Iris pigment epithelial cell (primary cell): ENCODE measurements at places on chromosomes 11 and 22.

GRCh38 chr11:59678118-59678812, 9.4 kb upstream of the PATL1 start:
- DNase-seq: peak; percentile 24

GRCh38 chr11:124301548-124301947, 12.2 kb downstream of the OR8D1 start:
- peak; percentile 92 for DNase-seq

DNA sequence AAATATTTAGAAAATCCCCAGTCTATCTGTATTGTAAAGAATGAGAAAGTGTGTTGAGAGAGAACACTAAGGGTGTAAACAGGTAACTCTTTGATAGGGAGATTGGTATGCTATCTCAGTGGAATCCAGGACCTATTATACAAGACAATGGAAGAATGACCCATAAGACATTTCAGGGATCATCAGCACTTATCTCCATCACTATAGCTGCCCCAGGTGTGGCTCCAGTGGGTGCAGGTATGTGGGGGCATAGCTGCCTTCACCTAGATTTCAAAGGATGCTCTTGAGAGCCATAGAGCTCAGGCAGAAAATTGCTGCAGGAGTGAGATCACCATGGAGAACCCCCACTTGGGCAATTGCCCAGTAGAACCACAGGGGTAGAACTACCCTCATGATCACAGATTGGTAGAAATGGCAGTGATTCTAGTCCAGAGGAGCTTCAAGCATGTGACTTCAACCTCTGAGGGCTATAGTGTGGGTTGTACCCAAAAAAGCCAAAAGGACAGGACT, 252.3 kb upstream of the TBCEL start:
- DNase-seq: no peak

- peak; percentile 67 for DNase-seq
Measured at GRCh38 chr11:102252339-102252891, 64.9 kb upstream of the BIRC3 start.

DNA sequence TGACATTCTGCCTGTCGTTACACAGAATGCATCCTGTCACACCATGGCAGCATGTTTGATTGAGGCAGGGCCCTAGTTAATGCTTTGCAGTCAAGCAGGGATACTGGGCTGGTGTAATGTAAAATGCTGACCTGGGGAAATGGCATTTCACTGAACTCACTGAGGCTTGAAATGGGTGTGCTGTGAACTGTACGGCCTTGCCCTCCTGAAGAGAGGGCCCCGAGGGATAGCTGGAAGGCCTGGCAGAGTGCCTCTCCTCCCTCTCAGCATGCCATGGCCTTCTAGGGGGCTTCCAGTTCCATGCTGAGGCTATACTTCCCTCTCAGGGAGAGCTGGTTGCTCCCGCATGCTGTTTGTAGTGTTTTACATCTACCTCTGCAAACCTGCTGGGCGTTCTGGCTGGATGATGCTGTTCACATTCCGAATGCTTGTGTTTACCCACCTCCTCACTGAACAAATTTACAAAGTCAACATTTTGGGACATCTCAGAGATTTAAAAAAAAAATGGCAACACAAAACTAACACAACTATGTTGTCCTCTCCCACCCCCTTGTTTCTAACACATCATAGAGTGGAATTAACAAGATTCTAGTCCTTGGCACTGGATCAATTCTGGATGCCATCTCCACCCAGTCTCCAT, 416.7 kb upstream of the CADM1 start:
- no peak for DNase-seq

GRCh38 chr11:109914038-109914437, 179.2 kb upstream of the ZC3H12C start:
- DNase-seq: no peak

GRCh38 chr11:120518356-120518755, 6.8 kb downstream of the GRIK4 start:
- DNase-seq: no peak

DNA sequence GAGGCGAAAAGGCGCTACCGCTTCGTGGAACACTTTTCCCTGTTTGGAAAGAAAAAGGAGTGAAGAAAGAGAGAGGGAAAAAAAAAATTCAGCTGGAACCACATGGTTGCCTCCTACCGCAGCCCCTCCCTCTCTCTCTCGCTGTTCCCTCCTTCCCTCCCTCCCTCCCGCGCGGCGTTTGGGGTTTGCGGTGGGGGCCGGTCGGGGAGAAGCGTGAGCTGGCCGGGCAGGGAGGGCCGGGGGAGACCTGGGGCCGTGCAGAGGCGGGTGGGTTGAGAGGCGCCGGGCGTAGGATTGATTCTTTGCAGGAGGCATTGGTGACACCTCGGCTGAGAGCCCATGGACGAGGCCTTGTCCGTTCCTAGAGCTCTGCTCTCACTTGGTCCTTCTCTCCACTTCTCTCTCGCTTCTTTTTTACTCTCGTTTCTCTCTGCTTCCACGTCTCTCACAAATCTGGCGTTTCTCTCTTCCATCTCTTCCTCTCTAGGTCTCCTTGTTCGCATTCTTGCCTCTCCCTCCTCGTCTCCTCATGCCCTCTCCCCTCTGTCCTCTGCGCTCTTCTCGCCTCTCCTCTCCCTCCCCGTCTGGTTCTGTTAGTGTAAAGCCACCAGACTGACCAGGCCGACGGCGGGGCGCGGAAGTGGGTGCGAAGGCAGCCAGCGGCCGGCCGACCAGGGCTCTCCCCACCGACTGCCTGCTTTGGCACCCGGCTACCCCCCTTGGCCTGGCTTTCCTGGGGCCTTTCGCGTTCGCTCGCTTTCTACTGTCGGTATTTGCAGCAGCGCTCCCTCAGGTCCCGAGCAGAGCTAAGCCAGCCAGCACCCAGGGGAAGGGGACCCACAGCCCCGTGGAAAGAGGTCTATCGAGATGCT, at the start of gene CLMP:
Gene CLMP, minus strand, starts transcription at position 61 of the 872 bp plus-strand sequence. CDS start 308 bp downstream, outside the sequence.
- peak; percentile 72 for DNase-seq

DNA sequence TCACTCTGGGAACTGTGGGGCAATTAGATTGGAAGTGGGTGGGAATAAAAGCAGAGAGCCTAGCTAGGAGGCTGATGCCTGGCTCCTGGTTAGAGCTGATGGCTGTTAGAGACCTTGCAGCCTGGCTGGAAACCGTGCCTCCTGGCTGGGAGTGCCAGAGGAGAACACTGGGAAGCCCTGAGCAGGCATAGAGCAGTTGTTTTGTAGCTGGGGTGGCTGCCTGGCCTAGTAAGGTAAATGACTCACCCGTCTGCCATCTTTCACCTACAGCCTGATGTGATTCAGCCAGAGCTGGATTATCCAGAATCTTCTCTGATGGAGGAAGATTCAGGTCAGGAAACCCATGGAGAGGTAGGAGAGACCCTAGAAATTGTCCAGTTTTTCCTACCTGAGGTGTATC, 6.1 kb downstream of the UQCR10 start:
- DNase-seq: peak; percentile 67

DNA sequence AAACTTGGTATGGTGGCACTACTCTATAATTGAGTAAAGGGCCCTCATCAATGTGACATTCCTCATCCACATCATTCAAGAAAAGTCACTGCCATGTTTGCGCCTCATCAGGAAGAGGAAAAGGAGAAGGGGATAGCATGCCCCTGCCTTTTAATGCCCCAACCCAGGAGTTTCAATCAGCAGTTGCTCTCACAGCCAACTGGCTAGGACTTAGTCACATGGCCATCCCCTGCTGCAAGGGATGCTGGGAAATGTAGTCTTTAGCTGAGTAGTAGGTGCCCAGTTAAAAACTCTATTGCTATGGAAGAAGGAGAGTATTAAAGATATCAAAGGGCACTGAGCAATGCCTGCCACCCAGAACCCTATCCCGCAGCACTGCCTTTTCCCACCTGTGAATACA, 10.9 kb upstream of the CCND1 start:
- DNase-seq: no peak

- DNase-seq: no peak
Measured at GRCh38 chr11:123671534-123671933, 17.1 kb upstream of the SCN3B start.

GRCh38 chr11:72363112-72363511, 71.2 kb downstream of the CLPB start:
- DNase-seq: no peak

GRCh38 chr11:9759519-9760192, 95.8 kb downstream of the SWAP70 start:
- DNase-seq: peak; percentile 100

GRCh38 chr11:112453601-112454577, 193.2 kb upstream of the PLET1 start:
- peak; percentile 24 for DNase-seq

- DNase-seq: peak; percentile 48
Measured at GRCh38 chr22:31626427-31627150, 35.4 kb downstream of the PISD start.

DNA sequence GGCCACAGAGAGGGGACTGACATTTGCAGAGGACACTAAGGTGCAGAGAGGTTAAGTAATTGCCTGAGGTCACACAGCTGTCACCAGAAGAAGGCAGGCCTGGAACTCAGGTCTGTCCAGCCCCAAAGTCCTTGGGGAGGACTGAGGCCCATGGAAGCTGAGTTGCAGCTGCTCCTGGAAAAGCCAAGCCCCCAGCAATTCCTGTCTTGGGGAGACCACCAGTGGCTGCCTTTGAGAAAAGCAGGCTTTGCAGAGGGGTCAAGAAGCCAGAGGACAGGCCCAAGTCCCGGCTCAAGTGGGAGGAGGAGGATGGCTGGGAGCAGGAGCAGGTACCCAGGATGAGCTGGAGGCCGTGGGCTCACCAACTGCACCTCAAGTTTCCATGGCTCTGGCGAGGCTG, 3.4 kb downstream of the NFAM1 start:
- DNase-seq: no peak

DNA sequence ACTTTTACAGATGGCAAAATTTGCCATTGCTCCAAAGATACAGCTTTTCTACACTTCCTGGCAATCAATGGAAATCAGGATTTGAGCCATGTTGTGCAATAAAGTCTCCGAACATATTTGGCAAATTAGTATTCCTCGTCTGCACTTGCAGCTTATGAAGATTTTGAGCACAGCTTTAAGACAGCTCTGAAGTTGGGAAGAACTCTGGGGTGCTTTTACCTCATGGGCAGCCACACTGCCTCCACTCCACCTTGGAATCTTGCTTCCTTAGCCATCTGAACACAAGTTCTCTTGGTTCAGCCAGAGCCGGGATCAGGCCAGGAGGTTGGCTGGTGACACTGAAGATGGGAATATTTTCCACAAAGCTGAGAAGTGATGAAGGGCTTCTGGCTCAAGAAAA, 191.2 kb downstream of the CWF19L2 start:
- DNase-seq: no peak

DNA sequence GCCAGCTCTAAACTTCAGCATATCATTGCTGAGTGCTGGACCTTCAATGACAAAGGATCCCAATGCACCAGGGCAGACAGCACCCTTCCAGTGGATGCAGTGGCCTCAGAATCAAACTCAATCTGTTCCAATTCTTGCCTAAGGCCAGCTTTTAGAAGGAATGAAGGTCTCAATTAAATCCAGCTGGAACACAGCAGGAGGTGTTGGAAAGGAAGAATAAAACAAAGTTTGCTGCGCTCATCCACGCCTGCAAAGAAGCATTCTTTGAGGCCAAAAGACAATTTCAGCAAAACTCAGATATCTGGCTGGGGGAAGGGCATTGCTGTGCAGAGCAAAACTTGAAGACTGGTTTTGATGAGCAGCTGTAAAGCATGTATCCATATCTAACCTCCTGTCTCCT, 120.7 kb downstream of the CCDC81 start:
- DNase-seq: no peak

DNA sequence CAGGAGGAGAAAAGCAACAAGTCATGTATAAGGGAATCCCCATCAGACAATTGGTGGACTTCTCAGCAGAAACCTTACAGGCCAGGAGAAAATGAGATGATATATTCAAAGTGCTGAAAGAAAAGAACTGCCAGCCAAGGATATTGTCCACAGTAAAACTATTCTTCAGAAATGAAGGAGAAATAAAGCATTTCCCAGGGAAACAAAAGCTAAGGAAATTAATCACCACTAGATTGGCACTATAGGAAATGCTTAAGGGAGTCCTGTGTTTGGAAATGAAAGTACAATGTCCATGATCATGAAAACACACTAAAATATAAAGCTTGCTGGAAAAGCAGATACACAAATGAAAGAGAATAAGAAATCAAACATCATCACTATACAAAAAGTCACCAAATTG, 282.0 kb downstream of the BLID start:
- no peak for DNase-seq

- no peak for DNase-seq
Measured at GRCh38 chr11:132803436-132803835, 728.9 kb downstream of the OPCML start.

- peak; percentile 48 for DNase-seq
Measured at GRCh38 chr11:65780770-65781151, at the start of gene AP5B1. Gene AP5B1, minus strand, starts transcription at chr11:65780976. Its CDS starts 385 bp downstream, at chr11:65780591.

DNA sequence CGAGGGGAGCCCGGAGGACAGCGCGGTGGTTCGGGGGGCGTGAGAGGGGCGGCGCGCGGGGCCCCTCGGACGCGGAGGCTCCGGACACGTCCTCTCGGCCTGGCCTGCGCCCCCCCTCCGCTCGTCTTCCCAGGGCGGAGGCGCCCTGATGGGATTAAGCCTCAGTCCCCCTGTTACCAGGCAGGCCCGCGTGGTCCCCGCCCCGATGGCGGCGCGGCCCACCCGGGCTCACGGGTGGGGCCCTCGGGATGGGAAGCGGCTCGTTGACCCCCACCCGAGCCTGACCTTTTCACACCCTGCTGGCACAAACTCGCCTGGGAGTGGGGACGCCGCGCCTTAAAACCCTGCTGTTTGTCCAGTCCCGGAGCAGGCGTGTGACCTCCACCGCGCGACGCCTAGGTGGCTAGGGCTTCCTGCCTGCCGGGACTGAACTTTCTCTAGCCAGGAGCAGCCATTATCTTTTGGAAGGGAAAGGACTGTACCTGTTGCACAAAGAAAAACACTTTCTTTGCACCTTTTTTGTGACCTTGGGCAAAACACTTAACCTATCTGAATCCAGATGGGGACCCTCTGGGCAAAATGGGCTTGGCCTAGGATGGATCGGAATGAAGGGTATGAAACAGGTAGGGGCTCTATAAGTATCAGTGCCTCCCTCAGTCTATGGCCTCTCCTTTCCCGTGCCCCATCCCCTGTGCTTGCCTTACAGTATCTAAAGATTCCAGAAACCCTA, 1.0 kb downstream of the KIAA1671 start:
- DNase-seq: no peak

- peak; percentile 88 for DNase-seq
Measured at GRCh38 chr11:35083431-35084238, 55.3 kb upstream of the CD44 start.

DNA sequence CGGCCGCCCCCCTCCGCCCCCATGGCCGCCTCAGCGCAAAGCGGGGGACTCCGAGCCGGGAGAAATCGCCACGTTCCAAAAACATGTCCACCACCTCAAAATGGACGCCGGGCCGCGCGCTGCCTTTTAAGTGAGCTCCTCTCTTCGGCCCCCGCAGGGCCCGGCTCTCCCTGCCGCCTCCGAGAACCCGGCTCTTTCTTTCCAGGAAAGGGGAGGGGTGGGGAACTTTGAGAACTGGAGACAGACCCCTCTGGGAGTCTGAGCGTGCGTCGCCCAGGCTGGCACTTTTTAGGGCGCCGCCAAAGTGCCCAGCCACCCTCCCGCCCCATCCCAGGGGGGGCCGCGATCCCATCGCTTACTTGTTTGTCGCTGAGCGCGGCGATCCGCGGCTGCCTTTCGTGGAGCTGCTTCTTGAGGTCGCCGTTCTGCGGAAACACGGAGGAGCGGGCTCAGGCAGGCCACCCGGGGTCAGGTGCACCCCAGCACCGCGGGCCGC, 1.6 kb downstream of the PHF21B start:
- DNase-seq: peak; percentile 5

- DNase-seq: no peak
Measured at GRCh38 chr11:91305402-91305801, 919.2 kb upstream of the FAT3 start.

GRCh38 chr11:6736495-6737121, 35.2 kb downstream of the OR2AG2 start:
- no peak for DNase-seq
